ENCODE measurements at places on chromosomes 13 and 19.

DNA sequence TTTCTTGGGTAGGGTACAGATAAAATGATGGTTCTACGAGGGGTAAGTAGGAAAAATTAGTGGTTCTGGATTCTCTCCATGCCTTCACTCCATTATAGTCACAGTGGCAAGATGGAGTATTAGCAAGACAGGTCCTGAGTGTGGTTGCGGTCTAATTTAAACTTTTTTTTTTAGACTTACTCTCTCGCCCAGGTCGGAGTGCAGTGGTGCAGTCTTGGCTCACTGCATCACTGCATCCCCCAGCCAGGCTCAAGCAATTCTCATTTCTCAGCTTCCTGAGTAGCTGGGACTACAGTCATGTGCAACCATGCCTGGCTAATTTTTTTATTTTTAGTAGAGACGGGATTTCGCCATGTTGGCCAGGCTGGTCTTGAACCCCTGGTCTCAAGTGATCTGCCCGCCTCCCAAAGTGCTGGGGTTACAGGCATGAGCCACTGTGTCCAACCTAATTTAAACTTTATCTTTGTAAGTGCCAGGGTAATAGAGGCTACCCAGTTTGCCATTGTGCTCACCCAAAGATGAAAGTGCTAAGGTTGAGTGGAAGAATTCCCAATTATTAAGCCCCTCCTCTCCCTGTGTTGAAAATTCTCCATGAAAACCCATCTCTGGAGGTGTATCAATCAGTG is 135.6 kb downstream of the TM9SF2 start:
- no peak for DNase-seq

DNA sequence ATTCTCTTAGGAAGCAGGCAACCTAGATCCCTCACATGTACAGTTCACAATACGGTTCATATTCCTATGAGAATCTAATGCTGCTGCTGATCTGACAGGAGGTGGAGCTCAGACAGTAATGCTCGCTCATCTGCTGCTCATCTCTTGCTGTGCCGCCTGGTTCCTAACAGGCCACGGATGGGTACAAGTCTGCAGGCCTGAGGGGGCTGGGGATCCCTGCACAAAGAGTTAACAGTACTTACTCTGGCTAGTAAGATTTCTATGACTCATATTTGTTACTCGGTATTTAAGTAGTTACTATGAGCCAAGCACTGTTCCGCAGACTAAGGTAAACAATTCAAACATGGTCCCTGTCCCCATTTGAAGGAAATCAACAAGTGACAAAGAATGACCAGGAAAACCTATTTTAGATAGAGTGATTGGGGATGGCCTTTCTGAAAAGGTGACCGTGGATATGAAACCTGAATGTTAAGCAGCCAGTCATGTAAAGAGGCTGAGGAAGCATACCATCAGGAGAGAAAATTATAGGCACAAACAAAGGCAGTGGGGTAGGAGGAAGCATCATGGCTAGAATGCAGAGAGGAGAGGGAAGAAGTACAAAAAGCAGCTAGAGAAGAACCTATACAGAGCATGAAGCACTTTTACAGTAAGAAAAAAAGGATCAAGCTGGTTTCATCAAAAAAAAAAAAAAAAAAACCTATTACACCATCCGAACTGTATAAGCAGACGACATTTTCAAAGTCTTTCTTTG is 20.6 kb upstream of the WBP4 start:
- no peak for DNase-seq

DNA sequence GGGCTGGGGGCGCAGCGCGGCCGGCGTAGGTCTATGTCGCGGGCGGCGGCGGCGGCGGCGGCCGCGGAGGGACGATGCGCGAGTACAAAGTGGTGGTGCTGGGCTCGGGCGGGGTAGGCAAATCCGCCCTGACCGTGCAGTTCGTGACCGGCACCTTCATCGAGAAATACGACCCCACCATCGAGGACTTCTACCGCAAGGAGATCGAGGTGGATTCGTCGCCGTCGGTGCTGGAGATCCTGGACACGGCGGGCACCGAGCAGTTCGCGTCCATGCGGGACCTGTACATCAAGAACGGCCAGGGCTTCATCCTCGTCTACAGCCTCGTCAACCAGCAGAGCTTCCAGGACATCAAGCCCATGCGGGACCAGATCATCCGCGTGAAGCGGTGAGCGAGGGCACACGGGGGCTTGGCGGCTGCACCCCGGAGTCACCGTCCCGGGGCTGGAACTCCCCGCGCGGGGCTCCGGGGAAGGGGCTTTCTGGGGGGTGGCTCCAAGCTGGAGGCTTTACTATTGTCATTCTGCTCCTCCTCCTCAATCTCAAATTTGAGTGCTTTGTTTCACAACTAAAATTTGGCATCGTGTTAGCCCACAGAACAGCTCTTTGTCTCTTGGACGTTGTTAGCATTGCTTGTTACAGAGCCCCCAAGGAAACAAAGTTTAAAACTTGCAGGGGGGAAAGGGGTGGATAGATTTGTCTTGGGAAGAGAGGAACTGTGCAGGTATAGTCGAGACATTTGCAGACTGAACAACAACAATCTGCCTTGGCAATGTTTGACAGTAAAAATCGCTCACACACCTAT is 630 bp downstream of the RAP2A start:
- DNase-seq: peak; percentile 11

DNA sequence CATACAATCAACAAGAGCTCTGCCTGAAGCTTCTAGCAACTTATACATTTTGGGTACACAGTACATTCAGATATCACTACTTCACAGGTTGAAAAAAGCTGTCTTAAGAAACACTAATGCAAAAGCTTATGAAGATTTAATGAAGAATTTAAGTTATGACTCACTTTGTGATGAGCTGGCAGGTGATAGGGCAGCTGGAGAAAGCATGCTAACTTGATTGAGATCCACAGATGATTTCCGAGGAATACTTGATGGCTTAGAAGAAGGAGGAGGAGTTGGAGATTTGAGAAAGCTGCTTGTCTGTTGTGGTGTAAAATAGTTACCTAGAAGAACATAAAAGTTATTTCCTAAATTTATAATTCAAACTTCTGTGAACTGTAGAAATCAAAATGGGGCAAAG is 23.3 kb downstream of the EXOSC8 start:
- DNase-seq: no peak

DNA sequence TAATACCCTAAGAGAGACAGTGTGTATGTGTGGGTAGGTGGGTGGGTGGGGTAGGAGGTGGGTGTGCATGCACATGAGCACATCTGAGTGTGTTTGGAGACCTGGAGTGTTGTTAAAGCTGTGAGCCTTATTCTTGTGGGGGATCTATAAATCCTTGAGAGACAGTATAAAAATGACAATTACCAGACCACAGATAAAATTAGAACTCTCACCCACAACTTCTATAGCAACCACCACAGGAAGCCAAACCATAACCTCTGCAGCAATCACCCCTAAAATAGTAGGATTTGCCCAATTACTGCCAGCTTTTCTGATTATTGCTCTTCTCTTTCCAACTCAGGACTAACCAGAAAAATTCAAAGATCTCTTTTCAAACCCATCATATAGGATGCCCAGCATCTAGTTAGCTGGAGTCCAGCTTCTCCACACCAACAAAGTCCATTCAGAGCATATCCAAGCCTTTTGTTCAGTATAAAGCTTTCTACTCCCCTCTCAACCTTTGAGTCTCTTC is 93.4 kb upstream of the SLITRK1 start:
- DNase-seq: no peak

GRCh38 chr13:106318941-106319411 is 216.5 kb downstream of the EFNB2 start:
- DNase-seq: no peak

DNA sequence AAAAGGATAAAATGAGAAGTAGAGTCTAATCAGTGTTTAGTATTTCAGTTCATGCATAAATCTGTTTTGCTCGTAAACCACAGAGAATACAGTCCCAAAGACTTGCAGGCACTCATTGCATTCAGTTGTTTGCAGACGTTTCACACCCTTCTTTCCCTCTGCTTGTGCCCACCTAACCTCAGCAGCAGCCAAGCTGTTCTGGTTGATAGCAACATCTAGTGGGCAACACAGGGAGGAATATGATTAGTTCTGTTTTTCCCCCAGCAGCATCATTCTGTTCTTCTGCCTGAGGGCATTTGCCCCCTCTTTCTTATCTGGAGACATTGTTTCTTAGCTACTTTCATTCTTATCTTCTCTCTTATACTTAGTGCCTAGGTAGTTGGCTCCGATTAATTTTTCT is 135.6 kb downstream of the PAN3 start:
- DNase-seq: no peak

GRCh38 chr13:60492187-60492586 is 95.2 kb downstream of the TDRD3 start:
- no peak for DNase-seq

DNA sequence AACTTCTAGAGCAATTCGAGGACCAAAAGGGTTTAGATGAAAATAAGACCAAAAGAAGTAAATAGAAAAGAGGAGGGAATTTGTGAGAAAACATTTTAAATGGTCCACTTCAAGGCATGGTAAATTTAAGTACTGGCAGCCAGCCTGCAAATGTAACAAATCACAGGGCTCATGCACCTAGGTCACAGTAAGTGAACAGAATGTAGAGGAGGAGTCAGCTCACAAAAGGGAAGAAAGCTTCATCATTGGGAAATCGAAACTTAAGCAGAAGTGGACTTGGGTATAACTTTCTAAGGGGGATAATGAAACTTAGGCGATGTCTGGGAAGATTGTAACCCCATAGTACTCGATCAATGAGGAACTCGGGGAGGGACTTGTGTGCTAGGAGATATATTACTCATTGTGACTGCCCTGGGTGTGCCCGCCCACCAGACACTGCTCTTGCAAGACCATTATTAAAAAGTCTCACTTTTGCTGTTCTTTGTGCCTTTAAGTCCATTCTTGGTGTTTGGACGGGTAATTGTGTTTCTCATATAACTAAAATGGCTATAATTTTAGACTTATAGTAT is 1053.6 kb upstream of the MIR17HG start:
- DNase-seq: no peak

DNA sequence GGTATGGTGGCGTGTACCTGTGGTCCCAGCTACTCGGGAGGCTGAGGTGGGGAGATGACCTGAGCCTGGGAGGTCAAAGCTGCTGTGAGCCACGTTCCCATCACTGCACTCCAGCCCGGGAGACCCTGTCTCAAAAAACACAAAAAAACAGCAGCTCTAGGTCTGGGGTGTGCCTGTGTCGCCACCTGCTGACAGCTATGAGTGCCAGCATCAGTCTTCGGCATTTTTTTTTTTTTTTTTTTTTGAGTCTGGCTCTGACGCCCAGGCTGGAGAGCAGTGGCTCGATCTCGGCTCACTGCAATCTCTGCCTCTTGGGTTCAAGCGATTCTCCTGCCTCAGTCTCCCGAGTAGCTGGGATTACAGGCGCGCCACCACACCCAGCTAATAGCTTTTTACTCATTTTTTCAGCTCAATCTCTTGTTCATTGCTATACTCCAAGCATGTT is 10.1 kb downstream of the AP2S1 start:
- DNase-seq: no peak

GRCh38 chr13:114334305-114335053 is 20.2 kb downstream of the CHAMP1 start:
- no peak for DNase-seq

GRCh38 chr13:31049833-31050232 is 111.9 kb downstream of the HSPH1 start:
- DNase-seq: no peak

DNA sequence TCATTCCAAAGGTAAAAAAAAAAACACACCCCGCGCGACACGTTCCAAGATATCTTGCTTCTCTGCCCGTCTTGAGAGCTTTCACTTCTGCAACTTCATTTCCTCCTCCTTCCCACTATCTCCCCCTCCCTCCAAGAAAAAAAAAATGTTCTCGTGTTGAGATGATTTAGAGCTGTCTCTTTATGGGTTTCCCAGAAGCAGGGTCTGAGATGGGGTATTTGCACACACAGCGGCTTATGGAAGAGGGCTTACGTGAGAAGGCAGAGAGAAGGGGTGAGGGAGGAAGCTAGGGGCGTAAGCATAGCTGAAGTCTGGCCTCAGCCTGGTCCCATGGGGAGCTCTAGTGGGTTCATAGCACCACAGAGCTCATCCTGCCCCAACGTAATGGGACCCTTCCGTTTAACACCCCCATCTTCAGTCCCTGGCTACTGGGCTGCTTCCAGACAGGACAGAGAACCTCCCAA is 31.3 kb upstream of the USE1 start:
- DNase-seq: no peak

DNA sequence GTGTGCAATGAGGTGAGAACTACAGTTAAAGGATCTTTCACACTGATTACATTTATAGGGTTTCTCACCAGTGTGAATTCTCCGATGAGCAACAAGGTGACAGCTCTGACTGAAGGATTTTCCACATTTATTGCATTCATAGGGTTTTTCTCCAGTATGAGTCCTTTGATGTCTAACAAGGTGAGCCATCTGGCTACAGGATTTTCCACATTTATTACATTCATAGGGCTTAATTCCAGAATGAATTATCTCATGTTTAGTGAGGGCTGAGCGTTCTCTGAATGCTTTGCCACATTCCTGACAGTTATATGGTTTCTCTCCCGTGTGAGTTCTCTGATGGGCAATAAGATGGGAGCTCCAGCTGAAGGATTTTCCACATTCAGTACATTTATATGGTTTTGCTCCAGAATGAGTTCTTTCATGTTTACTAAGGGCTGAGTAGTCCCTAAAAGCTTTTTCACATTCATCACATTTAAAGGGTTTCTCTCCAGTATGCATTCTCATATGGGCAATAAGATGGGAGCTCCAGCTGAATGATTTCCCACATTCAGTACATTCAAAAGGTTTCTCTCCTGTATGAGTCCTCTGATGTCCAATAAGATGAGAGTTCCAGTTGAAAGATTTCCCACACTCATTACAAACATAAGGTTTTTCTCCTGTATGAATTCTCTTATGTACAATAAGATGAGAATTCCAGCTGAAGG is 4.4 kb upstream of the C19orf18 start:
- DNase-seq: no peak

GRCh38 chr13:58633226-58633625 is 1001.7 kb downstream of the PCDH17 start:
- DNase-seq: no peak

DNA sequence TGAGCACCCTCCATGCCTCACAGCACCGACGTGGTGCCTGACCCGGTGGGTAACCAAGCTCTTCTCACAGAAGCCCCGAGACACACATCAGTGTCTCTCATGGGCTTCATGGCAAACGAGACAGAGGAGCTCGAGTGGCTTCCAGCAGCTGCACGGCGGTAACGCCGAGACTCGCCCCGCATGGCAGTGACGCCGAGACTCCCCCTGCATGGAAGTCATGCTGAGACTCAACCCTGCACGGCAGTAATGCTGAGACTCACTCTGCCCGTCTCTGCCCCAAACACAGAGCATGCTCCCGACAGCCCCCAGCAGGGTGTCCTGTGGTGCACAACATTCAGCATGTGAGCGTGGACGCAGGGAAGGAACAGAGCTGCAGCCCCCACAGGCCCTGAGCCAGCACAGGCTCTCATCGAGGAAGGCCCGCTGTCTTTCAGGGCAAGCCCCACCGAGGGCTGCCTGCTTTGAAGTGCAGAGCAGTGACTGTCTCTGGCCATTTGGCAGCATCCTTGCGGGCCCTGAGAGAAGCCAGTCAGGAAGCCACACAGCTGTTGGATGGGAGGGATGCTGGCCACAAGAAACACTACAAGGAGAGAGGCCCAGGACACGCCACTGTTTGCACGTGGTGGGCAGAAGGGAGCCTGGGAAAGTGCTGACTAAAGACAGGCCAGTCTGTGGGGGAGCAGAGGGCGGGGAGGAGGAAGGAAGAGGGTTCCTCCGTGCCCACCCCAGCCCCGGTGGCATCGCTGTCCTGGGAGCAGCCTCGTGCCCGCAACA is 9.5 kb downstream of the GAS6 start:
- DNase-seq: no peak
